Renal cortex interstitium (tissue), 15 donors: ENCODE measurements at places on chromosomes 13 and 19.

- DNase-seq, result no peak
These were observed 54.9 kb upstream of the SLITRK6 start for GRCh38 chr13:85853901-85854663.

- no peak for DNase-seq
These were observed 11.3 kb upstream of the TNFRSF19 start for GRCh38 chr13:23558675-23559536.

DNA sequence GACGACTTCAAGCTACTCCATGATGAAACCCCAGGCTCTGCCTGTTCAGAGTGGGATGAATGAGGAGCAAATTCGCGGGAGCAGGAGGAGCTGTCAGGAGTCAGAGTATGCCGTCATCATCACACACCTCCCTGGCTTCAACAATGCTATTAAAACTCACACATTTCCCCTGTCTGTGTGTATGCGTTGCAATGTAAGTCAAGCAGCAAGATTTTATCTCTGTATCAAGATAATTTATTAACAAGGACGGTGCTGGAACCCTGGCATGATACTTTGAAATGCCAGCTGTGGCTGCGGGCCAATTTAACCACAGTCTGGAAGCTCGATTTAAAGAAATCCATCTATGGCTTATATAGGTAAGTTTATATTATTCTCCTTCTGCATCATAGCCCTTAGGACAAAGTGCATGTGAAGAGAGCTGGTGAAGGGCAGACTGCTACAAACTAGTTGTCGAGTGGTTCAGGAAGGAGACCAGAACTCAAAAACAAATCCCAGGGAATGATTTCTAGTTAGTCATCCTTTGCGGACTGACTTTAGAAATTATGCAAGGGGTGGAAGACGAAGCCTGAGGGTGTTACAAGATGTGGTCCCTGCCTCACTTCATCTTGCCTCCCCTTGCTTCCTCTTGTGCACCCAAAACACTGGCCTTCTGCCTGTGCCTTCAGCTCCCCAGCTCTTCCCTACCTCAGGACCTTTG lies 486.5 kb downstream of the COG6 start:
- no peak for DNase-seq

GRCh38 chr13:113743366-113744195 lies 15.4 kb upstream of the TMEM255B start:
- DNase-seq, result no peak

GRCh38 chr19:16619457-16619856 lies 8.5 kb downstream of the MED26 start:
- no peak for DNase-seq

- DNase-seq, result no peak
These were observed 237.7 kb downstream of the MZT1 start for GRCh38 chr13:72489751-72490150.

DNA sequence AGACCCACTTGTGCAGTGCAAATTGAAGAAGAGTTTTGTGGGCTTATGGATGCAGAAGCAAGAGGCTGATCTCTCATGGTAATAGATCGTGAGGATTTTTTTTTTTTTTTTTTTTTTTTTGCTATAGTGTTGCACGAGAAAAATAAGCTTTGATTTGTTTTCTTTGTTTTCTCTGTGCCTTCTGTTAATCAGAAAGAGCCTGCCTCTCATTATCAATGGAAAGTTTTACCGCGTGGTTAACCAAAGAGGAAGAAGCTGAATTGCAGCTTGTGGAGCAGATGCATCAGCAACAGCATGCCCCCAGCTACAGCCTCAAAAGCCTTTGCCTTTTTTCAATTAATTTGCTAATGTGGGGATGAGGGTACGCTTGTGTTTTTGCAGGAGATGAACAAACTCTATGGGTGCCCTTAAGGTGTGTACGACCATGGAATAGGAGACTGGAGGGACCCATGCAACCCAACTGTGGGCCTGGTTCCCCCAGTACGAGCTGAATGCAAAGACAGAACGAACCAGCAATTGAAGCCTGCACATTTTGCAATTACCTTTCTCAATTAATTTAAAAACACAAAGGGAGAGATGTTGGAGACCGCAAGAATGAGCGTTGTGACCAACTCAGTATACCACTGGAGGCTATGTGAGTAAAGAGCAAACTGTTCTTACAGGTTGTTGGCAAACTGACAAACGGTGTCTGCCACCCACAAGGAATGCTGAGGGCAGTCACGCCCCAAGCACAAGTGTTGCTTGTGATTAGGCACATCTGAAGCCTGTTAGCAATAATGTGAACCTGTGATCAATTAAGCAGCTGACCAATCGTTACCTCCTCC lies 58.6 kb upstream of the SPRY2 start:
- no peak for DNase-seq

DNA sequence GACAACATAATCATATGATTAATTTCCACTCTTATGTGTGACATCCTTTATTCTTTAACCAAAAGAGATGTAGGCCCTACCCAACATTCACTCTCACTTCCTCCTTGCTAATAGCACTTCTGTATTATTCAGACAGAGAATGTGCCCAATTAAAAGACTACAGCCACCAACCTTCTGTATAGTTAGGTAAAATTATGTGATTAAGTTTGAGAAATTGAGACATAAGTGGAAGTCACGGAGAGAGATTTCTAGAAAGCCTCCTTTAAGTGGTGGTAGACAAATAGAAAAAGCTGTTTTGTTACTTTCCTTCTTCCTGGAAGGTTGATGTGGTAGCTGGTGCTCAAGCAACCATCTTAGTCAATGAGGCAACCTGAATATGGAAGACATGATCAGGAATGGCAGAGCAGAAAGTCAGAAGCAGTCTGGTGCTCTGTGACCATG lies 14.8 kb downstream of the EPSTI1 start:
- no peak for DNase-seq

GRCh38 chr13:53200498-53201453 lies 172.2 kb downstream of the OLFM4 start:
- DNase-seq, result peak; percentile 15

- no peak for DNase-seq
These were observed 20.9 kb downstream of the TMED1 start for GRCh38 chr19:10815007-10815536.

GRCh38 chr13:95073747-95074311 lies 227.4 kb downstream of the ABCC4 start:
- no peak for DNase-seq

- DNase-seq, result no peak
These were observed 7.3 kb upstream of the SLC7A9 start for GRCh38 chr19:32876919-32877285.

DNA sequence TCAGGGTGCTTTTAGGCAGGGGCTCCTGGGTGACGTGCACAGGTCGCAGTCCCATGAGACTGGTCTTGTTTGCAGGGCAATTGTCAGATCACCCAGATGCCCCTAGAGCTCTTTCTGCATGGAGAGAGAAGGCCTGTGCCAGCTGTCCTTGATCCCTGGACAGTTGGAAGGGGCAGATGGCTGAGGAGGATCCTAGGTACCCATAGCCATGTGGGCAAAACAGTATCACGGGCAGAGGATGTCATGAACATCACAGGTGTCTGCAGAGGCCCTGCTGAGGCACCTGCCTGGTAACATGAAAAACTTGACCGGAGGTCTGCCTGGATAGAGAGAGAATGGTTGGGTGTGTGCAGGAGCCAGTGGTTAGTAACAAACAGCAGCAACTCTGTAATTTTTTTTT lies 99.3 kb downstream of the ZNF536 start:
- DNase-seq, result no peak

- peak; percentile 17 for DNase-seq
These were observed 4.3 kb upstream of the C5AR1 start for GRCh38 chr19:47305309-47305751.

- no peak for DNase-seq
These were observed 18.1 kb downstream of the CEACAM5 start for GRCh38 chr19:41726493-41726892.

DNA sequence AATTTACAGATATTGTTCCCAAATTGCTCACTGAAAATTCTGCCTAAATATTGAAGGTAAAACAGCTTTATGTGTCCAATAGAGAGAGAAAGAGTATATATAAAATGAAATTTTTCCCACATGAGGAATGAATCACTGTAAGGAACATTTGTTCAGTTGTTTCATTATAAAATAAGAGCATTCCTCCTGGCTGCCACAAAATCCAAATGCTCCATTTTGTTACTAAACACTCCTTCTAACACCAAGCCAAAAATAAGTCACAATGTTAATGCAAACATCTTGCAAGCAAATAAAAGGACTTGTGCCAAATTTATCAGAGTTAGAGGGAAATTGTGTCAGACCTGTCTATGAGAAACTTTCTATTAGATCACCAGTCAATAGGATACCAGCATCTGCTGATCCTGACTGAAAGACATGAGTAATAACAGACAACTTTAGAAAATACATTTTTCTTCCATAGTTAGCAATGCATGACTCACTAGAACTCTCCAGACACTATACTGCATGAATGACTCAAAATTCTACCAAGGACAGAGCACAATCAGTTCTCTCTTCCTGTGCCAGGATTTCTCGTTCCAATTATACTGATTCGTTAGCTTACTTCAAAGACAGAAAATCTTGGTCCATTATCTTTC lies 83.5 kb upstream of the FNDC3A start:
- no peak for DNase-seq

DNA sequence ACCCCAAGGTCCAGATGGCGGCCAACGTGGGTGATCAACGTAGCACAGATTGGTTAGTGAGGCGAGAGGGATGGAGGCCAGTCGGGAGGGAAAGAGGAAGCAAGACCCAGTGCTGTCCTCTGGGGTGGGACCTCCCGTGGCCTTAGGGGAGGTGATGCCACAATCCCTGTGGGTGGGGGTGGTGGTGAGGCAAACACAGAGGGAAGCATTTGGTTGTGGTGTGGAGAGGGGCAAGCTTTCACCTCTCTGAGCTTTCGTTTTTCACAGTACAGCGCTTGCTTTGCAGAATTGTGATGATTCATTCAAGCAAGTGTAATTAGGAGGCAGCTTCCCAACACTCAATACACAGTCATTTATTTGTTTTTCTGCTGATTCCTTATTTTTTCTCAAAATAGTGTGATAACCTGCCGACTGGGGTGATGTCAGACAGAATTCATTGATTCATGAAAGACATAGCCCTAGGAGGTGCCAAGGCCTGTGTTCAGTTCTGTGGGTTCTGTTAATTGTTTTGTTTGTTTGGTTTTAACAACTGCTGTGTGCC lies 2.4 kb downstream of the LENG8 start:
- no peak for DNase-seq

DNA sequence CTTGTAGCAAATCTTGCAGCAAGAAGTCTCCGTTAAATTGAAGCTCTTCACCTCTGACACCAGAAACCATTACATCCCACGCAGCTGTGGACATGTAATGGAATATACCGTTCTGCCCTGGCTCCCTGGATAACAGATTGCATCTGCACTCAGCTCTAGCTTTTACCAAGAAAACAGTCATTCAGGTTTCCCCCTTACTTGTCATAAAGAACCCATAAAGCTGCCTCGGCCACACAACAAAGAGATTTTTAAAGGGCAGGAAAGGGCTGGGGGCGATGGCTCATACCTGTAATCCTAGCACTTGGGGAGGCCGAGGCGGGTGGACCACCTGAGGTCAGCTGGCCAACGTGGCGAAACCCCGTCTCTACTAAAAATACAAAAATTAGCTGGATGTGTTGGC lies 127.6 kb upstream of the RFC3 start:
- peak; percentile 23 for DNase-seq

DNA sequence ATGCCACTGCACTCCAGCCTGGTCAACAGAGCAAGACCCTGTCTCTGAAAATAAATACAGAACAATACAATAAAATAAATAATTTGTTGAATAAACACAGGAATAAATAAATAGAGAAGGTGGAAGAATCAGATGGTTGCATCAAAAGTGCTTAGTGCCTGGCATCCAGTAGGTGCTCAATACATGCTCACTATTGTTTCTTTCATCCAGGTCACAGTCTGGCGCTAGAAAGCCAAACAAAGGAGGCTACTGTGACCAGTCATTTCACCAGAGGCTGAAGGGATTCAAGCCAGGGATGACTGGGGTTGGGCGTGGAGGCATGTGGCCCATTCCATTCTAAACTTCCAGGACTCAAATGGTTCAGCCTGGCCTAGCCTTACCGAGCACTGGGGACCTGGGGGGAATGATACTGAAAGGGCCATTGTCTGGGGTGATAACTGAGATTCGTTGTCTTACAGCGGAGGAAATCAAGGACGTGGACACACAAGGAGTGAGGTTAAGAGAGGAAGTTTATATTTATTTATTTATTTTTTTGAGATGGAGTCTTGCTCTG lies 3.6 kb upstream of the NDUFB7 start:
- no peak for DNase-seq

DNA sequence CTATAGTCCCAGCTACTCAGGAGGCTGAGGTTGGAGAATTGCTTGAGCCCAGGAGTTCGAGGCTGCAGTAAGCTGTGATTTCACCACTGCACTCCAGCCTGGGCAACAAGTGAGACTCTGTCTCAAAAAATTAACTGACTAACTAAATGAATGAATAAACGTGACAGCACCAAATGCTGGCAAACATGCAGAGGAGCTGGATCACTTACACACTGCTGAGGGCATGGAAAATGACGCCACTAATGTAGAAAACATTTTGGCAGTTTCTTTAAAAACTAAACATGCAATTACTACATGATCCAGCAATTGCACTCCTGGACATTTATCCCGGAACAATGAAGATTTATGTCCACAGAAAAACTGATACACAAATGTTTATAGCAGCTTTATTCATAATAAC lies 31.3 kb upstream of the GTF3A start:
- DNase-seq, result no peak

DNA sequence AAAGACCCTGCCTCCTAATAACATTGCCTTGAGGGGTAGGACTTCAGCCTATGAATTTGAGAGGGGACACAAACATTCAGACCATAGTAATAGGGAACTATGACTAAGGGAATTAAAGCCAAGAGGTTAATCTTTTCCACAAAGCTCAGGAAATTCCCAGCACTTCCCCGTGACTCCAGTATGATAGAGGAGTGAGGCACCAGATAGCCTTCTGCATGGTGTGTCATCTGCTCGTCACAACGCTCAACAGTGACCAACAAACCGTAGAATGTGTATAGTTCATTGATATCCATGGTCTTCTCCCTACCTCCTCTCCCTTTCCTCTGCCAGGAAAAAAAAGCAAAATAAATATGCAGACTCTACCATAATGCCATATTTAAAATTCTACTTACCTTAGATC lies 64.4 kb downstream of the B3GLCT start:
- DNase-seq, result no peak

GRCh38 chr19:35495107-35496064 lies 5.1 kb upstream of the KRTDAP start:
- peak; percentile 46 for DNase-seq

GRCh38 chr19:21092109-21092508 lies 10.1 kb downstream of the ZNF714 start:
- no peak for DNase-seq

GRCh38 chr19:50563597-50563996 lies 4.6 kb downstream of the LRRC4B start:
- DNase-seq, result no peak
